DND-41 (cell line): ENCODE measurements at places on chromosomes 3 and 15.

DNA sequence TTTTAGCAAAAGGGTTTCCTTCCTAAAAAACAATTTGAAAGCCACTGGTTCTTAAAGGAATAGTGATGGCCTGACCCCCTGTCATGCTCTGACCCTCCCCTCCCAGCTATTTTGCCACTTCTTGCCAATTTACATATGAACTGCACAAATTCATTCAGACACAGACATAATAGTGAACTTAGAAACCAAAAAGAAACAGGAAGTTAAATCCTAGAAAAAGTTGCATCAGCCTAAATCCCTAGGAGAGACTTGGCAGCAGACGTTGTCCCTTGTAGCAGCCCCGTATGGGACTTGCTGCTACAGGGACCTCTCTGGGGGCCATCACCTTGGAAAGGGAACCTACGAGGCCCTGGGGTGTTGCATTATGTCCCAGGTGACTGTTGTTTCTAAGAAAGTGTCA, 14.3 kb upstream of the PDE8A start:
- no peak for DNase-seq

GRCh38 chr15:46278486-46279090, 643.8 kb downstream of the SQOR start:
- no peak for DNase-seq

- DNase-seq: no peak
Measured at GRCh38 chr3:55285156-55285555, 201.9 kb downstream of the WNT5A start.

- no peak for DNase-seq
Measured at GRCh38 chr3:181458857-181459256, 252.9 kb upstream of the SOX2 start.

DNA sequence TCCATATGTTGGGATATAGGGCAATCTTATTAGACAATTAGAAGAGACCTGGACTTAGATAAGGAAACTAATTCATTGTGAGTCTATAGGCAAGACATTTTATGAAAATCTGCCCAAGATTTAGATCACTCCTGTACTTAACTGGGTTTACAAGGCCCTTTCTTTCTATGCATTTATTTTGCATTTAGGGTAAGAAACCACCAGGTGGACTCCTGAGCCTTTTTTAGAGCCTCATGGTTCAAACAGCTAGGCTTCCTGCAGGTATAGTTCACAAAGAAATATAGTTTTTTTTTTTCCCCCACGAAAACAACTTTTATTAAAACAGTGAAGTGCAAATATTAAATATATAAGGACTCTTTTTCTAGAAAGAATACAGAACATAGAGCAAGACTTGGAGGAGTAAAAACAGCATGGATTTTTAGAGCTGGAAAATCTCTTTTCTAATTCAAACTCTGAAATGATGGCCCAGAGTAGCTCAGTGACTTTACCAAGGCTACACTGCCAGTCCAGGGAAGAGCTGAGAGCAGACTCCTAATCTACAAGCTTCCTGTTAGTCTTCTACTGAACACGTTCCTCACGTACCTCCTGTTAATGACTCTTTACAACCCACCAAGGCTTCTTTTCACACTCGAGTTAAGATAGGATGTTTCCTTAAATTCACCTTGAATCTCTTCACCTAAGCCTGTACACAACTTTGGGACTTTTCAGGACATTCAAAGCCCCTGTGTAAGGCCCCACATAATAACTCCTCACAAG, 400.9 kb upstream of the ATP11B start:
- no peak for DNase-seq

GRCh38 chr3:19945969-19946831, 697 bp upstream of the RAB5A start:
- peak; percentile 12 for DNase-seq

- DNase-seq: no peak
Measured at GRCh38 chr3:119508172-119508845, 10.0 kb downstream of the TIMMDC1 start.

DNA sequence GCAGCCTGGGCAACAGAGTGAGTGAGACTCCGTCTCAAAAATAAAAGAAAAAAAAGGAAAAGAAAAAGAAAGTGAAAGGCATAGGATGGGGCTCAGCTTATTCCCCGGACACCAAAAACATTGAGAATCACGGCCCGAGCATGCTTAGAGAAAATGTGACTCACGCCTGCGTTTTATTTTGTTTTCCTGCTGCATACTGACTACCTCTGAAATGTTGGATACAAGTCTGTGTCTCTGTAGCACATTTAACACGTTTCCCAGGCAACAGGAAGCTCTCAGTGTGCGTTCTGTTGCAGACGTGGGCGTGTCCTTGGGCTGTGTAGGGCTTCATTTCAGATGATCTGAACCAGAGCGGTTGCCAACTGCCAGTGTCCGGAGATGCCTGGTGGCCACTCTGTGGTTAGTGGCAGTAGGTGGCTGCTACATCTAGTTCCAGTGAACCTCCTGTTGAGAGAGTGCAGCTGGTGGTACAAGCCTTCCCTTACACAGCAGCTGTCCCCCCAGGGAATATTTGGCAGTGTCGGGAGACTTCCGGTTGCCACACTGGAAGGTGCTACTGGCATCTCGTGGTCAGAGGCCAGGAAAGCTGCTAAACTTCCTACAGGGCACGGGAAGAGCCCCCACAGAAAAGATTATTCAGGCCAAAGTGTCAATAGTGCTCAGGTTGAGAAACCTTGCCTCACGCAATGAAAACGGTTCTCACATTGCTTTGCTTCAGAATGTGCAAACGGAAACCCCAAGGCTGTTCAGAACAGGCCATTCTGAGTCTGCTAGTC, 3.0 kb downstream of the SLC51A start:
- peak; percentile 73 for DNase-seq

DNA sequence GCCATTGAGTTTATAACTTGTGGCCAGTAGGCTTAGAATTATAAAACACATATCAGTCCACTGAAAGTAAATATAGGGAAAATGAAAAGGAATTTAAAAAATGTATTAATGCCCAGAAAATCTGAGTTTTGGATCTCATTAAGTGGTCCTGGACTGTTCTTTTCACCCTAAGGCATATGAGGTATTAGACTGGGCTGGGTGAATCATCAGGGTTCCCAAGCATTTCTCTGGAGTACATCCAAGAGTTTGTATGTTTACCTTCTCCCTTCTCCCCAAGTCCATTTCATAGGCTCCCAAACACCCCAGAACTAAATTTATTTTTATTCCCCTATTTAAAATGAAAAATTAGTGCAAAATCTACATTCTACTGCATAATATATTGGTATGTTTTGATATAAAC, 31.9 kb upstream of the SPTSSB start:
- DNase-seq: no peak

- DNase-seq: no peak
Measured at GRCh38 chr3:33006081-33006480, 54.6 kb downstream of the CCR4 start.

- no peak for DNase-seq
Measured at GRCh38 chr3:28746990-28747389, 398.4 kb upstream of the AZI2 start.

DNA sequence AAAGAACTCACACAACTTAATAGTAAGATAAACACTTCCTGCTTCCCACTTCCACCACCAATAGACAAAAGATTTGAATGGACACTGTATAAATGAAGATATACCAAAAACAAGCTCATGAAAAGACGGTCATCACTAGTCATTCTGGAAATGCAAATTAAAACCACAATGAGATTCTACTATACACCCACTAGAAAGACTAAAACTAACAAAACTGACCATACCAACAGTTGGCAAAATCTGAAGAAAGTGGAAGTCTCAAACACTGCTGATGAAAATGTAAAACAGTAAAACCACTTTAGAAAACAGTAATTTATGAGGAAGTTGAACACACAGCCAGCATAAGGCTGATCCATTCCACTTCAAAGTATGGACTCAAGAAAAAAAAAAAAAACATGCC, 35.6 kb upstream of the CD96 start:
- DNase-seq: no peak

DNA sequence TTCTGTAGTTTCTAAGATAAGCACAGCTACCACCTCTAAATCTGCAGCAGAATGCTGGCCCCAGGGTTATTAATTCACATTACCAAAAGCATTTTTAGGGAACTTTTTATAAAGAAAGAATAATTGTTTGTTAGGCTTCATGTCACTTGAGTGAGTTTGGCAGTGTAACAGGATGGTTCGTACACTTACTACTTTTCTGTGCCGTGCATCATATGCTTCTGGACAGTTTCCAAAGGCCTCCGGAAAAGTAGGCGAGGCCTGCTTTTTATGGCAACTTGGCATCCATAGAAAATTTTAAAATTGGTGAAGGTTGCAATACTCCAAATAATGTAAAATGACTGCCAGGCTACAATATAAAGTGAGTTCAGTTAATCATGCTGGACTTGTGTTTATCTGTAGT, 30.0 kb downstream of the NIPA2 start:
- no peak for DNase-seq

- no peak for DNase-seq
Measured at GRCh38 chr15:64897345-64897985, 14.2 kb upstream of the ANKDD1A start.

GRCh38 chr3:134039161-134039862, 9.6 kb upstream of the SLCO2A1 start:
- DNase-seq: no peak

DNA sequence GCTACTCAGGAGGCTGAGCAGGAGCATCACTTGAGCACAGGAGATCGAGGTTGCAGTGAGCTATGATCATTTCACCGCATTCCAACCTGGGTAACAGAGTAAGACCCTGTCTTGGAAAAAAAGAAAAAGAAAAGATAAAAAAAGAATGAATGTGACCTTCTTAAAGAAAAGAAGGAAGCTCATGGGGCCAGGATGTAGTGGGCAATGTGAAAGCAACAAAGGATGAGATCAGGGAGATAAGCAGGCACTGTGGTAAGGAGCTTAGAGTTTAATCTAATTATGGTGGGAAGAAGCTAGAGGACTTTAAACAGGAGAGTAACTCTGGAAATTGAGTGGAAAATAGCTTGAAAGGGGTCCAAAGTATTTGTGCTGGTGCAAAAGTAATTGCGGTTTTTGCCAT, 231.6 kb upstream of the UBE2E2 start:
- no peak for DNase-seq

DNA sequence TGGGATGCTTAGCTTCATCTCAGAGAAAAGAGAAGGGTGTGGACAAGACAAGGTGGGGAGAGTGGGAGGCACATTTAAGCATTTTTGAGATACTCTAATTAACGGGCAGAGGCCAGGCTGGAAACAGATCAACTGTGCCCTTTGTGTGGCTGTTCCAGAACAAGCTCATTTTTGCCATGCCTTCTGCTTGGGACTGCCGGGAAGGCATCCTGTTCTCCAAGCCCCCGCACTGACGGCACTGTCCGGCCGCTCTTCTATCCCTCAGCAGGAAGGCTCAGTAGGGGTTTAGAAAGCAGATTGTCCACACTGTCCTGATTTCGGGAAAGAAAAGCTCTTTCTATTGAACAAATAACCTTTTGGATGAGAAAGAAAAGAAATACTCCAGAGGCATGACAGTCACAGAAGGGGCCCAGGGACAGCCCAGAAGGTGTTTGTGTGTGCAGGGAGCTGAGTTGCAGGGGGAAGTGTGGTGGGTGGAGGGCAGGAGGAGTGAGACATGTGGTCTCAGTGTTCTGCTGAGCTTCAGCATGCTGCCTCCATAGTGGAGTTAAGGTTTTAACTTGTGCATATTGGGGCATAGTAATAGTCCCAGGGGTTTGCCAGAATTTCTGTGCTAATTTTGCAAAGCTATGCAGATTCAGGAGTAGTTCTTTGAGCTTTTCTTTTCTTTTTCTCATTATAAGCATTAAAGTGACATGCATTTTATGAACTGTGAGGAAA, 27.3 kb downstream of the SV2B start:
- DNase-seq: no peak
